ENCODE measurements at places on chromosomes 5 and 9.

- no peak for DNase-seq
These were observed 114.0 kb downstream of the KCNIP1 start for GRCh38 chr5:170617533-170618490.

DNA sequence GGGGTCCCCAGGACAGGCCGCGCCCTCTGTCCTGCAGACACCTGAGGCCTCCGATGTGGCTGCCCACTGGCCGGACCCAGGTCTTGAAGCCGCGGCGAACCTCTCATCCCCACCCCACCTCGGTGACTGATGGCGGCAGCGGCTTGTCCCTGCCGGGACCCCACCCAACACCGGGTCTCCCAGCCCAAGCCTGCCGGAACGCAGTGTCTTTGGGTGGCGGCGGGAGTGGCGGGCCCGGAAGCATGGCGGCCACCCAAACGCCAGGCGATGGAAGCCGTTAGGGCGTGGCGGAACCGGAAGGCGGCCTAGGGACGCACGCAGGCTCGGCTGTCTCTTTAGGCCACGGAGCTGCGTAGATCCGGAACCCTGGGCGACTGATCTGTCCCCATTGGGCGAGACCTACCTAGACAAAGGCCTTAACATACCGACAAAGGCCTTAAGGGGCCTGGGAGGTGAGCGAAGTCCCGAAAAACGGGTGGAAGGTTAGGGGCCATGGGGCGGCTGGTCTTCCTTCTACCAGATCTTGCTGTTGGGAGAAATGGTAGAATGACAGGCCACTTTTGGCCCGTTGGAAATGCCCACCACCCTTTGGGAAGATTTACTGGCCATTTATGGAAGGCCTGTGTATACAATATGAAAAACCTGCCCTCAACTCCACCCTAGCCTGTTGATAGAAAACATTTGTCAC is 94.6 kb upstream of the SMC2 start:
- no peak for DNase-seq

- no peak for DNase-seq
These were observed 324.3 kb upstream of the RORB start for GRCh38 chr9:74172874-74173273.

GRCh38 chr5:83049370-83049885 is 27.8 kb downstream of the TMEM167A start:
- DNase-seq, result no peak

- DNase-seq, result no peak
These were observed 109.2 kb downstream of the FBXL7 start for GRCh38 chr5:15609076-15609725.

- DNase-seq, result no peak
These were observed 190.1 kb downstream of the CWC27 start for GRCh38 chr5:64958757-64959391.

DNA sequence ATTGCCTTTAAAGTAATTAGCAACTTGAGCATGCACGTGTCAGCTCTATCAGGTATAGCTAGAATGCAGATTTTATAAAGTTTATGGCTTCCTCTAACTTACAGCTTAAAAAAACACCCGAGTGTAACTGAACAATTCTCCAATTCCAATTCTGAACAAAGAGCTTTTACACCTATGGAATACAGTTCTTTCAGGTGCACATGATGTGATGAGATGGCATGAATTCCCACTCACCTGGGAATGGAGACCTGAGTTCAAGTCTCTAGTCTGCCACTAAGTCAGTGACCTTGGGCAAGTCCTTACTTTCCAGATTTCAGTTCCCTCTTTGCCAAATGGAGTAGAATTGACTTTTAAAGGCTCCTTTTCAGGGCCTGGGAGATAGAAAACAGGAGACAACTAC is 1.8 kb downstream of the ZFAND5 start:
- DNase-seq, result no peak

GRCh38 chr9:6869081-6869948 is 111.5 kb downstream of the KDM4C start:
- no peak for DNase-seq
